ENCODE measurements at places on chromosomes 6 and 20.

DNA sequence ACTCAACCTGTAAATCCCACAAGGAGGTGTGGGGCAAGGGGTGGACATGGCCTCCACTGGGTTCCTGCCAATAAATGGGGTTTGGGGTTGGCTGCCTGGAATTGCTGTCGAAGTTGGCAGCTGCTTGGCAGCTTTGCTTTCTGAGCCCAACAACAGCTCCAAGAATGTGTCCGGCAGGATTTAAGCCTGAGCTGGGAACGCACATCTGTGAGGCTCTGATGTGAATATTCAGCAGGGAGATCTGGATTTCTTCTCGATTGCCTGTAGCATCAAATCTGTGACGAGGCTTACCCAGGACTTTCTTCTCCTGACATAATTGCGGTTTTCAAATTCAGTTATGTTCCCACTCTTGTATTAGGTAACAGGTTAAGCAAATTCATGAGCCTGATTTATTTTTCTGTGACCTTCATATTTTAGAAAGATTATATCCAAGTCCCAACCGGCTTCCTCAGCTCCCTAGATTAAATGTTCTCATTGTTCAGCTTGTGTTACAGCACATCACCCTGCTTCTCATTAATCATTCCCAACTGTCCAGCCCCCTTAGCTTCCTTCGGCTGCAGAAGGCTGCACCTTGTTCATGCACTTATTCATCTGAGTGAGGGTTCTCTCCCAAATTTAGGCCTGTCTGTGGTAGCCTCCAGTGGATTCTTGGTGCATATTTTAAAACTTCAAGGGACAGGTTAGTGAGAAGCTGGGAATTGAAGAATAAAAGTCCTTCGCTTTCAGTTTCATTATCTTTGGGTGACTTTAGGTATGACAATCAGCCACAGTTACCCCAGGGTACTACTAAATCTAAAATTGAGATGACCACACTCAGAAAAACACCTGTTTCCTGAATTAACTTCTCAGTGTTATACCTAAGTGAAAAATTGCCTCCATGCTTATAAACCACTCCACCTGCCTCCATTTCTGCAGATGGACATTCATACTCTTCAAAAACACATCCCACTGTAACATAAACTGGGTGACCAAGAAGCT lies 310.0 kb downstream of the ESR1 start:
- no peak for DNase-seq

- DNase-seq, result no peak
Observed at GRCh38 chr6:108616973-108617372, 56.3 kb downstream of the FOXO3 start.

DNA sequence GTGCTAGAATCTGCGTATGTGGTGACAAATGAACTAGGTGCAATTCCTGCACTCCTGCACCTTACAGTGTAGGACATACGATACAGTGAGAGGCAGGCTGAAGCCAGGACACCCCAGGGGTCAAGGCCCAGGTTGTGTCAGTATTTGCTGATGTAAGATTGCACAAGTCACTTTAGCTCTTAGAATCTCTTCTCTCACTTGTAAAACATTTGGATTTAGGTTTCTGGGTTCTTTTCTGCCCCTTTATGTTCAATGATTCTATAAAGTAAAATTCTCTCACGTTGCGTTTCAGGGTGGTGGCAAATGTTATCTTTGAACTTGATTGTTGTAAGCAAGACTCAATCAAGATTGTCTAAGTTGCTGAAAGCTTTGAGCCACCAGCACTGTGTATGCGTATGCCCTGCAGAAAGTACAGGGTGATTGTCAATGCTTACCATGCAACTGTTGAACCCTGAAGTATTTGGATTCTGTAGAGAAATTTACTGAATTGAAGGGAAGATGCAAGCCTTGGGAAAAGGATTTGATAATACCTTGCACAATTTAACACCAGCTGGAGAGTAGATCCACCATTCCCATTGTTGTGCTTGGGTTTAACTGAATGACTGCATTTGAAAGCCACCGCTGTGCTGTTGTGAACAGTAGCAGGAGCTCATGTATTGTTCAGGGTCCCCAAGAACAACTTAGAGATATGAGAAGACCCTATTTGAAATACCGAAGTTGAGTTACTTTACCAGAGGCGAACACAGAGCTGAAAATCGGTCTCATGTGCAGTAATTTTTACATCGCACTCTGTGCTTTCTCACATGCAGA lies 106.1 kb upstream of the CITED2 start:
- DNase-seq, result no peak

- no peak for DNase-seq
Observed at GRCh38 chr6:74549746-74550145, 656.1 kb downstream of the COL12A1 start.

Measured in WERI-Rb-1 (cell line).